ENCODE measurements at places on chromosomes 1 and 21.
A peak's percentile ranks its signal among the peaks of the same experiment; 100 is the strongest.

DNA sequence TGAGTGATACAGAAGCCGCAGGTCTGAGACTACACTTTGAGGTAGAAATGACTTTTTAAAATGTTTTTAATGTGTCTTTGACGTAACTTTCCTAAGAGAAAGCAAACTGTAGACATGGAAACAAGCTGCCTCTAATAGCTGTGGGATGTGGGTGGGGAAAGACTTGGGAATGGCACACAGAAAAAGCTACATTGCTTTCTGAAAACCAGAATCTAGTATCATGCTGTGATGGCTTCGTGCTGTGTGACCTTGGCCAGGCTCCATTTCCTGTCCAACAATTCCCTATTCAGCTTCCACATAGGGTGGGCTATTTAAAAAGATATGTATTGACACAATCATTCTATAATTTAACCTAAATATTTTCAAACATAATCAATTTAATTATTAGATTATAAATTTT lies 909.1 kb downstream of the NCAM2 start:
- DNase-seq = no peak

DNA sequence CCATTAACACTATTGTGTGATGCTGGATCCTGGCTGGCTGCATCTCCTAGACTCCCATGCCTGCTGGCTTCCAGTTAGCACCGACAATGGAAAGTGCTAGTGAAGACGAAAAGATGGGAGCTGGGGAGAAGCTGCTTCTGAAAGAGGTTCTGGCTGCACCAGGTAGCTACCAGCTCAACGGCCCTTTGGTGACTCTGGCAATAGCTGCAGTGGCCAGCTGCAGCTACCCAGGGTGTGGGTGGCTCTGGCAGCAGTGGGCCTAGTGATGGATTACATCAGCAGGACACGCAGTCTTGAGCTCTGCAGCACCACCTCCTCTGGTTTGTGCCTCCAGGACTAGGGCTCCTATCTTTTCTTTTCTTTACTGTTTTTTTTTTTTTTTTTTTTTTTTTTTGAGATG lies 662.6 kb downstream of the MATN1 start:
- DNase-seq = no peak

GRCh38 chr1:227942716-227943261 lies 4.9 kb downstream of the WNT9A start:
- DNase-seq = no peak

GRCh38 chr1:27111626-27112573 lies 43.0 kb downstream of the SLC9A1 start:
- DNase-seq = peak; percentile 98

DNA sequence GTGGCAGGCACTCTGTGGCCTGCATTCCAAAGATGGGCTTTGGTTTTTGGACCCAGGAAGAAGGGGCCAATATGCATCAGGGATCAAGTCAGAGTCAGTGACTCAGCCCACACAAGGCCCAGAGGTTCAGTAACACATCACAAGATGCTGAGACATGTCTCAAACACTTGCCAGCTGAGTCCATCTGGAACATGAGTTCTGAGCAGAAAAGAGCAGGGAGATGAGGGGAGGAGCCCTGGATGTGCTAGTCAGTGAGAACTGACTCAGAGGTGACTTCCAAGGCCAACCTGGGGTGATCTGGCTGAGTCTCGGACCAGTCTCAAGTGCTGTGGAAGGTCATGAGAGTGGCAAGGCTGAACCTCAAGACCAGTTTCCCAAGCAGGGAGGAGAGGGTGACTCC lies 150.1 kb downstream of the CDC7 start:
- peak; percentile 84 for DNase-seq

DNA sequence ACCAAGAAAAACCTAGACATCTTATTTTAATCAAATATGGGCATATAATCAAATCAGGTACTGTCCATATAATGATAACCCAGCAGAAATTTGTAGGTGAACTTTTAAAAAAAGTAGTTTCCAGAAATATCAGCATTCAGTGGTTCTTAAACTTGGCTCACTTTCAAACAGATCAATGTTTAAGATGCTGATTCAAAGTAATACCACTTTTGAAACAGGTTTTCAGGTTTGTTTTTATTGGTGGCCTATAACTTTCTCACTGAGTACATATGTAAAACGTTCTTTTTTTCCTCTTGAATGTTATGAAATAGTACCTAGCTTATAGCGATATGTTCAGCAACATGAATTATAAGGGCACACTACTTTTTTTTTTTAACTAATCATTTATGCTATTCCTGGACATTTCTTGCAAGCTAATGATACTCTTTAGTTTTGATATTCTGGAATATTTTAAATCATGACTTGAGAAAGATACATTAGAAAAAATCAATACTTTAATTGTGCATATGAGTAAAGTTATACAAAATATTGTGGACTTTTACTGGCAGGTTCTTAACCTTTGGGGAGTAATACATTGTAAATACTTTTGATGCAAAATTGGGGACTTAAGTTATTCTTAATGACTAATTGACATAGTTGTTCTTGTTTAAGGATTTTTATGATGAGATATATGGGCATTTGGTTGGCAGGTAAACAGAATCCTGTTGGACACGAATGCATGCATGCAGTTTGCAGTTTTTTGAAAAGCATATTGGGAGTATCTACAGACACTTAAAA lies 3.0 kb downstream of the NFIA start:
- no peak for DNase-seq

DNA sequence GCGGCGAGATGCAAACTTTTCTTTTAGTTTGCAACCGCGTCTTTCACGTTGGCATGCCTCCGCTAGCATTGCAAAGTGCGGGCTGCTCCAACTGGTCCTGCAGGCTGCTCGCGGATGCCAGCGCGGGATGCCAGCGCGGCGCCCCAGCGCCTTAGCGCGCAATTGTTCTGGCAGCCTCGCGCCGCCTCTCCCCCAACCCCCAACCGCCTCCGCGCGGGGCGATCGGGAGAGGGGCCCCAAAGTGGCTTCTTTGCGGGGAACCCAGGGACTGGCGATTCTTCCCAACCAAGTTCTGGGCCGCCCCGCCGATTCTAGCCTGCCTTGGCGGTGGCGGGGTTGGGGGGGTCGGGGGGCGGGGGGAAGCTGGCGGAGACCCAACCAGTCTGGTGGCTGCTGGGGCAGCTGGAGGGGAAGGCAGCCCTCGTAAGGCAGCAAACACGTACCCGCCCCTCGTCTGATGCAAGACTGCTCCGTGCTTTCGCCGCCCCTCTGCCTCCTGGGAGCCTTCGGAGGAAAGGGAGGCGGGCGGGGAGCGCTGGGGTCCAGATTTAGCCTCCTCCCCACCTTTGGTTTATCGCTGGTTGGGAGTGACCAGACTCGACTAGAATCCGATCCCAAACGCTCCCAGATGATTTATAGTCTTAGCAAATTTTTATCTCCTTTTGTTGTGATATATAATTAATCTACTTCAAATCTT lies 756 bp downstream of the PHGDH start:
- DNase-seq = peak; percentile 94

DNA sequence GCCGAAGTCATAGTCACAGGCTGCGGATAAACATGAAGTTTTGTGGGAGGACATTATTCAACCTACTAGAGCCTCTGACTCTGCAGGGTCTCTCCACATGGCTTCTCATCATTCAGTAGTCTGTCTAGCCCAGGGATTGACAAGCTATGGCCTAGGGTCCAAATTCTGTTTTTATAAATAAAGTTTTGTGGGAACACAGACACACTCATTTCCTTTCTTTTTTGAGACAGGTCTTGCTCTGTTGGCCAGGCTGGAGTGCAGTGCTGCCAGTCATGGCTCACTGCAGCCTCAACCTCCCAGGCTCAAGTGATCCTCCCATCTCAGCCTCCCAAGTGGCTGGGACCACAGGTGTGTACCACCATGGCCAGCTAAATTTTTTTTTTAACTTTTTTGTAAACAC lies 8.1 kb upstream of the ENO1 start:
- no peak for DNase-seq

DNA sequence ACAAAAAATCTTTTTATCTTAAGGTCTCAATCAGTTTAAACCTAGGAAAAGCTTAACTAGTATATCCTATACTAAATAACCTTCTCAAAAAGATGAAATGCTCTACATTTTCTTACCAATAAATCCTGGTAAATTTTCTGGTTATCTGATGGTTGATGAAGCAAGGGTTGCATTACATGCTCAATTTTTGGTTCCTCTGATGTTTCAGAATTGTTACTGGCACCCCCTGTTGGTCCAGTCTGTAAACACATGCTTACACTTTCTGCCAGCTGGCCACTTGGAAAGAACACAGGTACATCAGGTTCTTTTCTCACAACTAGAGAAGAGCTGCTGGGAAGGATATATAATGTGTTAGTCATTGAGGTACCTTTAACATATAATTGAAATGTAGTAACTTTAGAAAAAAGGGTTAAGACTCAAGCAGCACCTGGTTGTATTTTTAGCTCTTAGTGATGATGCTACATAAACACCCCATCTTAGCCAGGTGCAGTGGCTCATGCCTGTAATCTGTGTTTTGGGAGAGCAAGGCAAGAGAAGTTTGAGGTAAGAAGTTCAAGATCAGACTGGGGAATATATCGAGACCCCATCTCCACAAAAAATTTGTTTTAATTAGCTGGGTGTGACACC lies 30.9 kb upstream of the TAL1 start:
- DNase-seq = peak; percentile 14

GRCh38 chr1:230307213-230307612 lies 118.9 kb downstream of the PGBD5 start:
- DNase-seq = no peak

DNA sequence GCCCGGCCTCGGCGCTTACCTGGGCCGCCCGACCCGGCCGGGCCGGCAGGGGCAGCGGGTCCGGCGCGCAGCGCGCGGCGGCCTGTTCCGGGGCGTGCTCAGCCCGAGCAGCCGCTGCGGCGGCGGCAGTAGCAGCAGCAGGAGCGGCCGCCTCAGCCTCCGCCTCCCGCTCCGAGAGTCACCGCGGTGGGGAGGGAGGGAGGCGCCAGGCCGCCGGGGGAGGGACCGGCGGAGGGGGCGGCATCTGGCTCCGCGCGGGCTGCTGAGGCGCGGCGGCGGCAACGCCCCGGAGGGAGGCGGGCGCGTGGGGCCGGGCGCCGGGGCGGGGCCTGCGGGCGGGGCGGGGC lies at the start of gene CTNNBIP1:
CTNNBIP1 (minus strand) TSS at position 194 of the 347 bp plus-strand sequence. CDS start 38,205 bp downstream, outside the sequence.
- no peak for DNase-seq

DNA sequence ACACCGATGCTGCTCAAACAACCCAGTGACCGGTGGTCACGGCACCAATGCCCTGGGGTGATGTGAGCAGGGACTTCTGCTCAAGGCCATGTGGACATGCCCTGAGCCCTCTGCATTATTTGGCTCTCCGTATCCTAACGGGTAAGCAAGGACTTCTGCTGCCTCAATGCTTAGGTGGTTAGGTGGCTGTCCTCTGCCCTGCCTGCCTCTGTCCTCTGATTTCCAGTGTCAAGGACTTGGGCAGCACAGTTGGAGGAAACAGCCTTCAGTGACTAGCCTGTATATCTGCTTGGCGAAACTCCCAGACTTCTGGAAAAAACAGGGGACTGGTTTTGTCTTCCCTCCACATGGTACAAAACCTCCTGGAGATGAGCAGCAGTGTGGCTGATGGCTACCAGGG lies 34.5 kb downstream of the DNAJC11 start:
- no peak for DNase-seq

DNA sequence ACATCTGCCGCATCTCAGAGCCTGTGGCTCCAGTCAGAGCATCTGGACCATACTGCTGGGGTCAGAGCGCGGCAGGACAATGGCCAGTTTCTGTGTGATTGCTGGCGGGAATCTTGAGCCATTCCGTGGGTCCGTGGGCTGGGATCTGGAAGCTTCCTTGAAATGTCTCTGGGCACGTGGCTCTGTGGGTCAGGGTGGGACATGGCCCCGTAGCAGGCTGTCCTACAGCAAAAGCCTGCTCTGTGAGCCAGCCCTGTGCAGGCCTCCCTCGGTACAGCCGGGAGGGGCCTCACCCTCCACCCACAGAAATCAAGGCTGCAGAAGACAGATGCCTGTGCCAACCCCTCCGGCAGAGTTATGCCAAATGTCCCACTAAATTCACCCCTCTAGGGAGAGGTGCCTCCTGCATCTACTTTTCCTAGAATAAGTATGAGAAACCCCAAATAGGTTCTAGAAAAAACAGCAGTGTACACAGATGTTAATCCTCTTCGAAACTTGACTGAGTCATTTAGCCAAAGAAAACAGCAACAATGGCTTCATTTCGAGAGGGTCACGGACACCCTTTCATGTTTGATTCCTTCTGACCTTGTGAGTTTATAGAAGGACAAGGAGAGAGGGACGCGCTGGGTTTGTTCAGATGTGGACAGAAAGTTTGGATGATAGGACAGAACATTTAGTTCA lies 27.8 kb downstream of the COL18A1 start:
- DNase-seq = no peak

GRCh38 chr1:228267962-228268880 lies 60.4 kb downstream of the OBSCN start:
- no peak for DNase-seq

GRCh38 chr1:41894101-41894807 lies 24.5 kb downstream of the HIVEP3 start:
- no peak for DNase-seq

DNA sequence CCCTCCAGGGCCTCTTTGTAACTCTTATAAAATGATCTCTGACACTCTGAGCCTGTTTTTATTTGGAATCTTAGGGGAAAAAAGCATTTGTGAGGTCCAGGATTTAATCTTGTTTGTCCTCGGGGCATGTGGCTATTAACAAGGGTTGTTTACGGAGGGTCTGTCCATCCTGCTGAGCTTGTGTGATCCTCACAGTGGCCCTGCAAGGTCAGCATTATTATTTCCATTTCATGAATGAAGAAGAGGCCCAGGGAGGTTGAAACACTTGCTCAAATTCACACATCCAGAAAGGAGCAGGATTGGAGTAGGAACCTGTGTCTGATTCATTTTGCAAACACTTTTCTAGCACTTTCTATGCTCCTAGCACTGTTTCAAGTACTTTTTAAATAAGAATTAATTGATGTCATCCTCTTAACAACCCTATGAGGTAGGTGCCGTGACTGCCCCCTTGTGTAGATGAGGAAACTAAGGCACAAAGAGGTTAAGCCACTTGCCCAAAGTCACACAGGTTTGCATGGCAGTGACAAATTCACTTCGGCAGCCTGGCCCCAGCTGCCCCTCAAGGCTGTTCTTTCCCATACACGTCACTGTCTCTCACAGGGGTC lies 178.9 kb downstream of the MIS18A start:
- no peak for DNase-seq

DNA sequence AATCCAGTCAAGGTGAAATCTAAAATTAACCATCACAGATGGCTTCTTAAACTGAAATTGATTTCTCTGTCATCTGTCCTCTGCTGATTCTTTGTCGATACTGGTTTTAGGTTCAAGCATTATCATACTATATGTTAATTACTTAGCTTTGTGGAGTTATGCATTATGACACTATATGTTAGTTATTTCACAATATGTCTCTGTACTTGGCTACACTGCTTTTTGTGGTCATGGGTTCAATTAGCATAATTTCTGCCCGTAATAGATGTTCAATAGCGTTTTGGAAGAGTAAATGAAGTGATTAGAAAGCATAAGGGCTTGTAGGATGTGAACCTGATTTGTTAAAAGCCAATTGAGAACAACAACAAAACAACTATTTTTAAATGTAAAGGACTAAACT lies 28.2 kb downstream of the IFI44 start:
- DNase-seq = no peak

DNA sequence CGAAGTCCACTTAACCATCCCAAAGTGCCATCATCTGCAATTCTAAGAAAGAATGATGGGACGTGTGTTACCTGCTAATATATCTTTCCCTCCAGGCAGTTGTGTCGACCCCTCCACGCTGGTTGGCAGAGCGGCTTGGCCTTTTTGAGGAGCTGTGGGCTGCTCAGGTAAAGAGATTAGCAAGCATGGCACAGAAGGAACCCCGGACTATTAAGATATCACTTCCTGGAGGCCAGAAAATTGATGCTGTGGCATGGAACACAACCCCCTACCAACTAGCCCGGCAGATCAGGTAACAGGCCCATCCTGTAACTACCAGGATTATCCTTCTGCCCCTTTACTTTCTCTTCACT lies 520 bp downstream of the TARS2 start:
- no peak for DNase-seq
